ENCODE measurements at places on chromosomes 4 and X.

GRCh38 chr4:24335616-24336015 lies 248.7 kb downstream of the DHX15 start:
- no peak for DNase-seq

DNA sequence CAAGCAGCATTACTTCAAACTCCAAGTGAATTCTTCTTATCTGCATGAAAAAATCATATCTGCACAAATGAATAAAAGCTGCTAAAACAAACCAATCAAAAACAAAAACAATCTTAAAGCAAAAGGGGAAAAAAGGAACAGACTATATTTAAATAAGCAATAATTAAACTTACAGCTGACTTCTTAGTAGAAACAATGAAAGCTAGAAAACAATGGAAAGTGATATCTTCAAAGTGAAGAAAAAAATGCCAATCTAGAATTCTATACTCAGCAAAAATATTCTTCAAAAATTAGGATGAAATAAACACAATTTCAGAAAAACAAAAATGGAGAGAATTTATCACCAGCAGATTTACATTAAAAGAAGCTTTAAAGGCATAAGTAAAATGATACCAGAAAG lies 20.0 kb downstream of the STBD1 start:
- no peak for DNase-seq

DNA sequence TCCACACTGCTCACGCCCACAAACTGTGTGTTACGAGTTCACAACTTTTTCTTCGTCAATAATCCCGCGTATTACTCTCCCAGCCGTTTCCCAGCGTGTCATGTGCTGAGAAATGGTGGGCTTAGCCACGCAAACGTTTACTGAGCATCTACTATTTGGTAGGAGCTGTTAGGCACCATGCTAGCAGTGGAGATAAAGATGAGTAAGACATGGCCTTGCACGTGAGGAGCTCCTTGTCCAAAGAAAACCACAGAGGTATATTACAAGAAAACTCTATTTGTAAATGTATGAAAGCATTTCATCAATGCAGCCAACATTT lies 821 bp upstream of the TMEM128 start:
- DNase-seq: no peak

GRCh38 chrX:31271615-31272471 lies 200.0 kb upstream of the FTHL17 start:
- no peak for DNase-seq

DNA sequence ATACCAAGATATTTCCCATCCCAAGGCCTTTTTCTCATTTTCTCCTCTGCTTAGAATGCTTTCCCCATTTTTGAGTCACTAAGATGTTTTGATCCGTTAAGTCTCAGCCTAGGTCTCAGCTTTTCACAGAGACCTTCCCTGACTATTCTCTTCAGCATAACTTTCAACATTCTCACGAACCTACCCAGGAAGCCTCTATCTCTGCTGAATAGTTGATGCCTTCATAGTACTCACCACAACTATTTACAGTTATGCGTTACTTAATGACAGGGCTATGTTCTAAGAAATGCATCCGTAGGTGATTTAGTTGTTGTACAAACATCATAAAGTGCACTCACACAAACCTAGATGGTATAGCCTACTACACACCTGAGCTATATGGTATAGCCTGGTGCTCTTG lies 64.5 kb downstream of the ARL9 start:
- DNase-seq: no peak

DNA sequence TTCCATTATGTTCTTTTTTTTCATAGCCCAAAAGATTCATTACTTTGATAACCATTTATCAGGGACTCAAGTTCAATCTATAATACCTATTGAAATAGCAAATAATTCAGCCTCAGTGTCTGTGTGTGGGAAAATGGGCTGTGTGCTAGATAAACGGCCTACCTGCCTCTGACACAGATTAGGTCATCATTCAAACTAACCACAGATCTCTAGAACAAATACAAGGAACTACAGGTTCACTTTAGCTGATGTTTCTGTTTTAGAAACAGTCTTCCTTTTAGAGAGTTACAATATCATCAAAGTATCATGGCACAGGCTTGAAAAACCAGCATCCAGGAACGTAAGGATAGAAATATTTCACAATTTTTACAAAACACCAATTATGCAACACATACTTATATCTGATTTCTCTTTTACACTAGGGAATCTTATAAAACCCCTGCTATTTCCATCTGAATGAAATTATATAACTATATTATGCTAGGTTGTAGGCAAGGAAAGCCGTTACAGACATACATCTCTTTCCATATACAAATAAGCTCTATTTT lies 56.6 kb upstream of the MAB21L2 start:
- DNase-seq: no peak

DNA sequence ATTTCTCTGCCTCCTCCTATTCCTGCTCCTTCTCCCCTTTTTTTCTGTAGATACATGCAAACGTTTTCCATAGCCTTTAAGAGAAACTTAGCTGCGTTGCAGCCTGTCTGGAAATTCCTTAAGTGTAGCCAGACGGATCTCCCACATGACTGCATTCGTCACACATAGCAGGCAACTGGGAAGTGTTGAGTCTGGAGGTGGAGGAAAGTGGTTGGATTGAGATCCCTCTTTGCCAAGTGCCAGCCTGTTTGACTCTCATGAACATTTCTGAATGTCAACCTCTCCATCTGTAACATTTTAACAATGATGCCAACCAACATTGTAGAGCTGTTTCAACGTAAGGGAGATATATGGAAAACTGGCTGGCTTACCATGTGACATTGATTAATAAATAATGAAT lies 45.1 kb upstream of the FAM9A start:
- peak; percentile 86 for DNase-seq

DNA sequence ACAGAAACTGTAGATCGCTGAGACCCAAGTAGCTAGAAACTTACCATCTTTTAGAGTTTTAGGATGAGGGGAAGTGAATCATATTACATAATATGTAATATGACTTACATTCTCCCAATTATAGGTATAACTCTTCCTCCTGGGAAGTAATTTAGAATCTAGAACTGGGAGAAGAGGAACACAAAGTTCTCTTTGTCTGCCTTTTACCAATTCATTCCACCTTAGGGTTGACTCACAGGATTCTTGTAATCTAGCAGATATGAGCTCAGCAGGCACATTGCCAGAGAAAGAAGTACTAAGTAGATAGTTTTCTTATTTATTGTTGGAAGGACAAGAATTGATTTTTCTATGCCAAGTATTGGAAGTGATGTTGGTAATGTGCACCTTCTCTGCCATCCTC lies 58.0 kb upstream of the CCSER1 start:
- no peak for DNase-seq

- DNase-seq: no peak
Measured at GRCh38 chrX:131139072-131139471, 80.9 kb downstream of the ARHGAP36 start.

DNA sequence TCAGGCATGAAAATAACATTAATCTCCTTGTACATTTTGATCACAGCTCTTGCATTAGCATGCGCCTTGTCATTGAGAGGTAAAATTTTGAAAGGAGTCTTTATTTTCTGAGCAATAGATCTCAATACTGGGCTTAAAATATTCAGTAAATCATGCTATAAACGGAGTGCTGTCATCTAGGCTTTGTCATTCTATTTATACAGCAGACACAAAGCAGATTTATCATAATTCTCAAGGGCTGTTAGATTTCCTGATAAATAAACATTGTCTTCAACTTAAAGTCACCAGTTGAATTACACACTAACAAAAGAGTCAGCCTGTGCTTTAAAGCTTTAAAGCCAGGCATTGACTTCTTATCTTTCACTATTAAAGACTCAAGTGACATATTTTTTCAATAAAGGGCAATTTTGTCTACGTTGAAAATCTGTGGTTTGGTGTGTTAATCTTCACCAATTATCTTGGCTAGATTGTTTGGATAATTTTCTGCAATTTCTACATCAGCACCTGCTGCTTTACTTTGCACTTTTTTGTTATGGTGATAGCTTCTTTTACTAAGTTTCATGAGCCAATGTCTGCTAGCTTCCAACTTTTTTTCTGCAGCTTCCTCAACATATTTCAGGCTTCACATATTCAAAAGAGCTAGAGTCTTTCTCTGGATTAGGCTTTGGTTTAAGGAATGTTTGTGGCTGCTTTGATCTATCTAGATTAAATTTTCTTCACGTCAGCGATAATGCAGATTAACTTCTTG lies 27.9 kb upstream of the UGT2B4 start:
- no peak for DNase-seq

- no peak for DNase-seq
Measured at GRCh38 chr4:182348779-182349326, 105.7 kb downstream of the TENM3 start.

GRCh38 chrX:121733514-121733913 lies 686.1 kb downstream of the GLUD2 start:
- no peak for DNase-seq

- DNase-seq: peak; percentile 58
Measured at GRCh38 chr4:42865572-42866189, 26.8 kb upstream of the GRXCR1 start.

DNA sequence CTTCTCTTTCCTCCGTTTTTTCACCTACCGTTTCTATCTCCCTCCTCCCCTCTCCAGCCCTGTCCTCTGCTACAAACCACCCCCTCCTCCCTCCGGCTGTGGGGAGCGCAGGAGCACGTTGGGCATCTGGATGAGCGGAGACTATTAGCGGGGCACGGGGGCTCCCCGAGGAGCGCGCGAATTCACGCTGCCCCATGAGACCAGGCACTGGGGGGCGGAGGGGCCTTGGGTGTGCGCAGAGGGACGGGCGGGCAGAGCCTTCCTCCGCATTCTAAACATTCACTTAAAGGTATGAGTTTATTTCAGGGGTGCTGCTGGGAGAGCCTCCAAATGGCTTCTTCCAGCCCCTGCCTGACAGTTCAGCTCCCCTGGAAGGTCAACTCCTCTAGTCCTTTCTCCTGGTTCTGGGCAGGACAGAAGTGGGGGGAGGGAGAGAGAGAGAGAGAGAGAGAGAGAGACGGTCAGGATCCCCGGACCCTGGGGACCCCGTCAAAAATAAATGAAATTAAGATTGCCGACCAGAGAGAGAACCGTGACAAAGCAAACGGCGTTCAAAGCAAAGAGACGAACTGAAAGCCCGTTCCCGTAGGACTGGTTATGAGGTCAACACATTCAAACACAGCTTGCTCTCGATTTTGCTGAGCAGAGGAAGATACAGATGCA lies 5.0 kb downstream of the SHOX start:
- no peak for DNase-seq

DNA sequence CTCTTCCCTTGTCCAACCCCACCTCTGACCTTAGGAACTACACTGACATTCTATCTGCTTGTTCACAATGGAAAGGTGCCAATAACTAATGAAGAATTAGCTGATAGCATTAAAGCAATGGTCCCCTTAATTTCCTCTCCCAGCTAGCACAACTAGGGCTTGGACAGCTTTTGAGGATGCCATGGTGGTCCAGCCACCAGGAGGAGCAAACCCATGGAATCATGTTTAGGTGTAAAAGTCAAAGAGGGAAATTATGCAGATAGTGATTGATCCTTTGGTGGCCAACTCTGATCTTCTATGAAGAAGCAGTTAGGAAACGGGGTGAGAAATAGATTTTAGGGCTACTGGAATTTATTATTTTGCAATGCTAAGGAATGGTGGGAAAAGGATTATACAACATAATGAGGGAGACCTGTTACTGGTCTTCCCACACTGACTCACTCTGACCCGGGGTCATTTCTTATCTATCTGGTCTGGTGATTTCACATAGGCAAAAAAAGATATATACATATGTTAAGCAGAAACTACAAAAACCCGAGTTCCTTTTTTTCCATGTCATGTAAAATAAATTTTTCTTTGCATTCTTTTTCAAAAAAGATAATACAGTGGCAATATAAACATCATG lies 45.8 kb upstream of the FBXW7 start:
- no peak for DNase-seq

DNA sequence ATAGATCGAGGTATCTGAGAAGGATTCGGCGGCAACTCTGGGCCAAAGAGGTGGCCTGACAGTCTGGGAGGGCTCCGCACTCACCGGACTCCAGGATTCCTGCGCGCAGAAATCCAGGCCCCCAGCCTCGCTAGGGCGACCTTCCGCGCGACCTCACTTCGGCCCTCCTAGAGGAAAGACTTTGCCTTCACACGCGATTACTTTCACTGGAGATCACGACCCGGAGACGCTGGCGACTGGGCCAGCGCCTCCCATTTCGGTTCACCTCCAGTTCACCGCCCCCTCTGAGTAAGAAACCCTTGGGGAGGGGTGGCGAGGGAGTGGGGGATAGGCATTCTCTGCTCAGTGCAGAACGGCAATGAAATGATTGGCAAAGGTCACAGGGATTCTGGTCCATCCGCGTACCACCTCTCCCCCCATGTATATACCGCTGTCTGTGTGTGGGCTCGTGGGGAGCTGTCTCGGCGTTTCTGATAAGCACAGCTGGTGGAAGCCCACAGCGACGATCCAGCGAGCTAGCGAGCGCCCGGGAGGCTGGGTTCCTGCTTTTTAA lies 2.5 kb downstream of the POU3F4 start:
- DNase-seq: no peak

GRCh38 chr4:27398631-27399310 lies 538.1 kb downstream of the STIM2 start:
- DNase-seq: no peak

- DNase-seq: peak; percentile 82
Measured at GRCh38 chr4:71126719-71127118, 133.3 kb downstream of the DCK start.

GRCh38 chr4:36854554-36854953 lies 390.0 kb upstream of the NWD2 start:
- no peak for DNase-seq

DNA sequence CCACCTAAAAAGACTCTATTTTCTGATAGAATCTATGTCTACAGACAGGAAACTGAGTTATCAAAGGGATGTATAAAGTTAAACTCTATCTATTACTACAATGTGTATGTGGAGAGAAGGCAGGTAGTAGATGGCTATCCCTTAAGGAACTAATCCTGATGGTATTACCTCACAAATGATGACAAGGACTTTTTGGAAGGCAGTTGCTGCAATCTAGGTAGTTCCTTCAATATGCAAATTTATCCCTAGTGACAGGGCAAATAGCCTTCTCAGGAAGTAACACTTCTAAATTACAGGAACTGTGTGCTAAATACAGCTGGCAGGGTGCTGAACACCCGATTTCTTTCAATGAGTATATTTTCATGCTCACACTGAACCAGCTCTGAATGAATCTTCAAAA lies 177.4 kb downstream of the COL25A1 start:
- DNase-seq: no peak

DNA sequence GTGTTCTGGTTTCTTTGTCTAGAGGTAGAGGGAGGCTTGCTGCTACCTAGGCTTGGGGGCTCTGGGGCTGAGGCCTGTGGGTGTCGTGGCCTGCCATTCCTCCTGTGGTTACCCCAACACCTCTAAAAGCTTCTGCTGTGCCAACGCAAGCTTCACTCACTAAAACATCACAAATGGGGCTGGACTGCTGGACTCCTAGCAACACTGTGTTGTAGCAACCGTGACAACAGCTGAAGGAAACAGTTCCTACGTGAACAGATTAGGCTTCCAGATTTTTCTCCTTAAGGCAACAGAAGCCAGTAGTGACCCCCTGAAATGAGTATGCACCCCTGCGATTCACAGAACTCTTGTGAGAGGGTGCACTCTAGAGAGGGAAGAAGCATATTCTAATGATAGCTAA lies 138.3 kb upstream of the TEX13D start:
- DNase-seq: no peak

All from ACHN (cell line).